ENCODE measurements at places on chromosomes 2 and 18.

DNA sequence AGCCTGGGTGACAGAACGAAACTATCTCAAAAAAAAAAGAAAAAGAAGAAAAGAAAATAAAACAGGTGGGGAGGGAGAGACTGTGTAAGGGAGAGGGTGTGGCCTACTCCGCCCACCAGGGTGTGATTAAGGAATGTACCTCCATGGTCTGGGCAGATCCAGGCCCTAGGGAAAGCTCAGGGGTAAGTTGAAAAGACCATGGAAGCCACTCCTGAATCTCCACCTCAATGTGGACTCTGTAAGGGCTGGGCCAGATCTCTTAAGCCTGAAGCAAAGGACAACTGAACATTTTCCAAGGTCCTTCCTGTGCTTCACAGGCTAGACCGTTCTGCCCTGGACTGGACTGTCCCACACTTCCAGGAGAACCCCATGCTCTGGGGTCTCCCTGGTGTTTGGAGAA is 9.7 kb upstream of the ATG16L1 start:
- no peak for DNase-seq

- DNase-seq: no peak
Measured at GRCh38 chr2:74921236-74921736, 37.2 kb upstream of the POLE4 start.

GRCh38 chr18:38884050-38884449 is 1318.5 kb upstream of the CELF4 start:
- no peak for DNase-seq

GRCh38 chr2:149441255-149441654 is 110.9 kb downstream of the LYPD6 start:
- DNase-seq: no peak

- no peak for DNase-seq
Measured at GRCh38 chr2:237320801-237321560, 93.0 kb downstream of the COL6A3 start.

- DNase-seq: no peak
Measured at GRCh38 chr2:18232731-18233438, 327.6 kb downstream of the RDH14 start.

DNA sequence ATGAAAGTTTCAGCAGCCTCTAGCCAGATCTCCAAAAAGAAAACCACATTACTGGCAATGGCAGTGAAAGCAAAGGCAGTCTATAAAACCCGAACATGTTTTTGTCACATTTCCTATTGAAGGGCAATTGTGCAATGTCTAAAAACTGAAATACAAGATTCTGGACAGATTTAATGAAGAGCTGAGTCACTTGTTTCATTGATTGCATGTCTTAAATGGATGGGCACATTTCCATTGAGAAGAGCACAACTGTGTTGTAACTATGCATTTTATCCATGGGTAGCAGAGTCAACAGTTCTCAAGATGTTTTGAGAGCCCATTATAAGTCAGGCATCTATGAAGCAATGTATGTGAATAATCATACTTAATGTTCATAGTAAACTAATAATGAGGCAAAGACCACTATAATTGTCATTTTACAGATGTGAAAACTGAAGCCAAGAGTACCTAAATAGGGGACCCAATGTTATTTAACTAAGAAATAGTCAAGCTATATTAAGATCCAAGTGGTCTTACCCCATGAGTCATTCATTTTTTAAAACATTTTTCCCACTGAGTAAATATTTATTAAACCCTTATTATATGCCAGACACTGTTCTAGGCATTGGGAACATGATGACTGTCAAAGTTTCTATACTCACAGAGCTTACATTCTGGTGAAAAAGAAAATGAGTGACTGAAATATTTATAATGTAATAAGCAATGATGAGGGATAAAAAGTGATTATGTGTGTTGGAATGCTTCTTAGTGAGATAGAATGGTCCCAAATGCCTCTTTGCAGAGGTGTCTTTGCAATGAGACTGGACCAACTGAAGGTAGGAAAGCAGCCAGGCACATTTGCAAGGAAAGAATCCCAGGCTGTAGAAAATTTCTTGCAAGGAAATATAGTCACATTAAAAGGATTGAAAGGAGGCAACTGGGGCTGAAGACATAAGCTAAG is 818.9 kb upstream of the ACVR2A start:
- no peak for DNase-seq

GRCh38 chr2:101396316-101396717 is 9.0 kb upstream of the CREG2 start:
- DNase-seq: no peak

- DNase-seq: no peak
Measured at GRCh38 chr2:240714747-240715725, 23.4 kb downstream of the AQP12A start.

GRCh38 chr2:105777506-105778055 is 32.9 kb downstream of the NCK2 start:
- DNase-seq: no peak

Measured in NCI-H1417 treated with DMSO at 0.1 percent for 48 hours (cell line).